ENCODE measurements at places on chromosomes 6 and 20.

GRCh38 chr6:166987448-166987847 is 11.7 kb upstream of the CEP43 start:
- no peak for DNase-seq

DNA sequence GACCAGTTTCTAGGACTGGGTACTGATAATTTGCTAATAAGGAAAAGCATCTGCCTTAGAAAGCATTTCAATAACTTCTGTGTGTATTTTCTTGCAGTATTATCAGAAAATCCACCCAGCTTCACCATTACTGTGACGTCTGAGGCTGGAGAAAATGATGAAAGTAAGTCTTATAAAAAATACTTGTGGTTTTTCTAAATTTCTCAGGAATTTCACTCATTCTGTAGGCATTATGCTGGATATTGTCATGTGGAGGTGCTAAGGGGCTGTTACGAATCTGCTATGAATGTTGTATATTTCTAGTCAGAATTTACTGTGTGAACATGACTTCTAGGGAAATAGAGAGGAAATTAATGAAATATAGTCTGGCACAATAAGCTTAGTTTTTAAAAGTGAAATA is 8.9 kb downstream of the RWDD1 start:
- no peak for DNase-seq

GRCh38 chr20:51434580-51435247 is 107.8 kb downstream of the NFATC2 start:
- no peak for DNase-seq

DNA sequence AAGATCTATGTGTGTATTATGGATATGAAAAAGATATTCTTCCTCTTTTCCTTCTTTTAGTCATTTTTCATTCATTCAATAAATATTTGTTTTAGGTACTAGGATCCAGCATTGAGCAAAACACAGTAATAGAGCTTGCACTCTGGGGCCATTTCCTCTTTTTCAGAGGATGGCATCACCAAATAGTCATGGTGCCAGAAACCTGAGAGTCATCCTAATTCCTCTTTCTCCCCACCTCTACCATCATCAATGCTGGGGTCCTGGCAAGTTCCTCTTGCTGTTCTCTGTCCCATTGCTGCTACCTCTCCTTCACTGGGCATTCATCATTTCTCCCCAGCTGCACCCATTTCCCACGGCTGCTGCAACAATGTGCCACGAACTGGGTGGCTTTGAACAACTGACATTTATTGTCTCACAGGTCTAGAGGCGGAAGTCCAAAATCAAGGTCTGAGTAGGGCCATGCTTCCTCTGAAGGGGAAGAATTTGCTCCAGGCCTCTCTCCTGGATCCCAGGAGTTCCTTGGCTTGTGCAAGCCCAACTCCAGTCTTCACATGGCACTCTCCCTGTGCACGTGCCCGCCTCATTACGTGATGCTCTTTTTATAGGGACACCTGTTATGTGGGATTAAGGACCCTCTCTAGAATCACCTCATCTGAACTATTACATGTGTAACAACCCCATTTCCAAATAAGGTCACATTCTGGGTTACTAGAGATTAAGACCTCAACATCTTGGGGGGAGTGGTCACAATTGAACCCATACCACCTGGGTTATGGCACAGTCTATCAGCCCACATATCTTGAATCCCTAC is 9.5 kb upstream of the IGF2R start:
- DNase-seq = no peak

- no peak for DNase-seq
These were observed 480.7 kb downstream of the HTR1B start for GRCh38 chr6:76982476-76983199.

DNA sequence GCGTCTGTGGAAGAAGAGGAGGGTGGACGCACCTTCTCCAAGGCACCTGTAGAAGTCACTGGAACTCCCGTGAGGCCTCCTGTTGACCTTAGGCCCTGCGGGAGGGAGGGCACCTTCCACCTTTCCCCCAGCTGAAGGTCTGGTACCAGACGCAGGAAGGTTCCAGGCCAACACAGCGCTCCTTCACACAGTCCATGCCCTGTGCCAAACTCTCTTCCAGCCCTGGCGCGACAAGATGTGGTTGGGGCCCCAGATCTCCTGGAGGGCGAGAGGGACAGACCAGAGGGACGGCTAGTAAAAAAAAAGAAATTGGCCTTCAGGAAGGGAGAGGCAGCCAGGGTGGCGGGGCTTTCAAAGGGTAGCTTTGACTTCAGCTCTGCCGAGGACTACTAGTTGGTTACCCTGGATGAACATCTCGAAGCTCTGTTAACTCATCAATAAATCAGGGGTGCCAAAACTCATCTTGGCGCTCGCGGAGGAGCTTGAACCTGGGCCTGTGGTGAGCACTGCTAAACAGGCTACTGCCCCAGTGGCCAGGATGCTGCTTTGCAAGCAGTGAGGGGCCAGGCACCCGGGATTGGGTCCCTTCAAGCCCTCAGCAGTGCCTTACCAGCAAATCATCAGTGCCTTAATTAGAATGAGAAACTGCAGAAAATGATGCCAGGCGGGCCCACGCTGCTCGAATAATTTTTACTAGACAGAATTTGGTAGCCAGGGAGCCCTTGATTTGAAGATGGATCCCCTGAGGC is 14.9 kb downstream of the AARS2 start:
- DNase-seq = peak; percentile 42

- no peak for DNase-seq
These were observed 13.7 kb downstream of the TRAF3IP2 start for GRCh38 chr6:111591901-111592461.

- no peak for DNase-seq
These were observed 404.4 kb downstream of the UTRN start for GRCh38 chr6:144689503-144690040.
